Femur (tissue), 1 donor: ENCODE measurements at places on chromosomes 16 and 17.

GRCh38 chr17:76496464-76496863 is 4.8 kb downstream of the RHBDF2 start:
- DNase-seq: no peak

GRCh38 chr17:78118801-78119241 is 9.7 kb downstream of the TMC6 start:
- peak; percentile 22 for DNase-seq

DNA sequence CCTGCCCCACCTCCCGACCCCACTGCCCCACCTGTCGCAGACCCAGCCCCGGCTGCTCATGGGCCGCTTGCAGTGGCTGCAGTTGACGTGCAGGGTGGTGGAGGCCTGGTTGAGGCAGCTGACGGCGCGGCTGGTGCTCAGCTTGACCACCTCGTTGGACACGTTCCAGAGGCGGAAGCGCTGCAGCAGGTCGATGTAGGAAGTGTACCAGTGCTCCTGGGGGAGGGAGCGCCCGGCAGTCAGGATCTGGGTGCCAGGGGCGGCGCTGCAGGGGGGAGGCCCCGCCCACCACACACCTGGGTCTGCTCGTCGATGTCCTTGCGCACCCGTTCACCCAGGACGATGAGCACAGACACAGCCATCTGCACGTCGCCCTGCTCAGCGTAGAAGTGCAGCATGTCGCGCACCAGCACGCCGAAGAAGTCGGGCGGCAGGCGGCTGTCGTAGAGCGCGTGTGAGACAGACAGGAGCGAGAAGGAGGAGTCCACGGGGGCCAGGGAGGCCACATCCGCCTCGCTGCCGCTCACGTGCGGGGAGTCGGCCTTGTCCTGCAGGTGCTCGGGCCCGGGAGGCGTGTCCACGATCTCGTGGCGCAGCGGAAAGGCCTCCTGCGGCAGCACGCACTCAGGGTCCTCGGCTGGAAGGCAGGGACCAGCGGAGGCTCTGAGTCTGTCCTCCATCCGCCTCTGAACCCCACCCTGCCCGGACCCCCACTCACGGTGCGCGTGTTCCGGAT is 995 bp upstream of the JMJD8 start:
- DNase-seq: no peak

DNA sequence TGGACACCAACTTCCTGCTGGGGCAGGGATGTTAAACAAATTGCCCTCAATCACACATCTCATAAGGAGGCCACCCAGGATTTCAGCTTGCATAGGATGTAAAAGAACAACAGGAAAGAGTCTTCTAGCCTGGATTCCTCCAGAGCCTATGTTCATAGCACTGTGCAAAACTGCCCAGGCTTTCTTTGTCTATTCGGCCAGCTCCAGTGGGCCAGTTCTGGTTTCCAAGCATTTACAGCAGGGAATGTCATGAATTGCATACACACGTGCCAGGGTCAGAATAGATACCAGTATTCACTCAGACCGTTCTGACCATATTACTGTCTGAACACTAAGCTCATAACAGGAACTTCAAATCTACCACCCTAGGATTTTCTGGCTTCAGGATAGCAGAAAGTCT is 273.2 kb downstream of the CDH8 start:
- DNase-seq: no peak

DNA sequence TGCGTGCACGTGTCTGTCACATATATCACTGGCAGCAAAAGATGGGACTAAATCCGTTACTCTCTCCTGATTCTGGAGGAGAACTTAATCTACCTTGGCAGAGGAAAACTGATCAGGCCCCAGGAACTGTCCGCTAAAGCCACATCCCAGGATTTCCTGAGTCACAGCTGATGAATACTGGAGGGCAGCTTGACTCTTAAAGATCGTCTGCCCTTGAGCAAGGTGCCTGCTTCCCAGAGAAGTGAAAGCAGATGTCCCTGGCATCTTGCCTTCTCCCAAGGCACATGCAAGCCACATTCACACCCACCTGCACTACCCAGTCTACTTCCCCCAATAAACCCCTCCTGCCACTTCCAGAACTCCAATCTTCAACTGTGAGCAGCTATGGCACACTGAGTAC is 99.8 kb downstream of the CPPED1 start:
- no peak for DNase-seq

- no peak for DNase-seq
These were observed 43.9 kb downstream of the KLHDC4 start for GRCh38 chr16:87721622-87722585.

DNA sequence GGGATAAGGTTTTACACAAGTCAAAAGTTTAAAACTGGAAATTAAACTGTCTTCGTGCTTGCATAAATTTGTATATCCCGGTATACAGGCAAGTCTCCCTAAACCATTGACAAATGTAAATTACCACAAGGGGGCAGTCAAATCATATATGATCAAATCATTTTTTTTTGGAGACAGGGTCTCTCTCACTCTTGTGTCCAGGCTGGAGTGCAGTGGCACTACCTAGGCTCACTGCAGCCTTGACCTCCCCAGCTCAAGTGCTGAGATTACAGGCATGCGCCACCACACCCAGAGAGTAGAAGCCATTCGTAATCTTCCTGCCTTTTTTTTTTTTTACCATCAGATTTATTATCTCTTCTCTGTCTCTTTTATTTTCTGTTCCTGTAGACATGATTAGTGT is 18.5 kb downstream of the TOP2A start:
- no peak for DNase-seq

- no peak for DNase-seq
These were observed 50.5 kb upstream of the CCL1 start for GRCh38 chr17:34413443-34414119.

DNA sequence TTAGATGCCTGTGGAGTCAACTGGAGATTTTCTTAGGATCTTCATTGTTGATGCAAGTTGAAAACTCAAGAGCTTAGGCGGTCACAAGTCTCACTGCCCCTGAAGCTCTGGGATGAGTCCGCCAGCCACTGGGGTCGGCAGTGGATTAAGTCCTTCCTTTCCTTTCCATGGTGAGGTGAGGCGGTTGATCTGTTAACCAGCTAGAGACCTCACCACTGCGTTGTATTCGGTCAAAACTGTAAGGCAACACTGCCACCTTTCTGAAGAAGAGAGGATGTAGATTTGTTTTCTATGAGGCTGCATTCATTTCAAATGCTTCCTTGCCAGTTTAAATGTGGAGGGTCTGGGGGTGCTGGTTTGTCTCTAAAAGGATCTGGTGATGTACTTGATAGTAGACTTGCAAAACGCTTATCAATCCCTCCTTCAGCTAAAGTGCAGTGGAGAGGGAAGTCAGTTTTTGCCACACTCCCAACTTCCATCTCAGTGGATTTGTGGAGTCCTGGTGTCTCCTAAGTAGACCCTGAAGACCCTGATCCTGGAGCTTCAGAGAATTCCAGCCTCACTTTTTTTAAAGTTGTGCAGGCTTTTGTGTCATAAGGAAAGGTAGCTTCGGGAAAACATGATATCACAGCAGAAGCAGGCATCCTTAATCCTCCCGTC is 1.7 kb downstream of the MYOCD start:
- peak; percentile 27 for DNase-seq

DNA sequence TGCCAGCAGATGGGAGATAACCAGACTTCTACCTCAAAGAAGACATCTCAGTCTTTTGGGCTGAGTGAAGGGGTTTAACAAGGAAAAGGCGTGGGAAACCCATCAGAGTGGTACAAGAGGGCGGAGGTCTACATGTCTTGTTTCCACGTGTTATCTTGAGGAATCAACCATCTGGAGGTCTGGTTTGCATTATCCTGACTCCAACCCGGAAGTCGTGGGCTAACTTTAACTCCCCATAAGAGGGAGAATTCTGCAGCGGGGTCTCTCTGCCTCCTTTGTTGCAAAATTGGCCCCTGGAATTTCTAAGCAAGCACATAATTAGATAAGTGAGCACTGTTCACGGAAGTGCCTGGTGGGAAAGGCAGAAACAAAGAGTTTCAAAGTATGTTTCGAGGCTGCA is 398.7 kb upstream of the C16orf82 start:
- DNase-seq: no peak

GRCh38 chr17:74453665-74454196 is 12.7 kb upstream of the CD300A start:
- DNase-seq: peak; percentile 95

DNA sequence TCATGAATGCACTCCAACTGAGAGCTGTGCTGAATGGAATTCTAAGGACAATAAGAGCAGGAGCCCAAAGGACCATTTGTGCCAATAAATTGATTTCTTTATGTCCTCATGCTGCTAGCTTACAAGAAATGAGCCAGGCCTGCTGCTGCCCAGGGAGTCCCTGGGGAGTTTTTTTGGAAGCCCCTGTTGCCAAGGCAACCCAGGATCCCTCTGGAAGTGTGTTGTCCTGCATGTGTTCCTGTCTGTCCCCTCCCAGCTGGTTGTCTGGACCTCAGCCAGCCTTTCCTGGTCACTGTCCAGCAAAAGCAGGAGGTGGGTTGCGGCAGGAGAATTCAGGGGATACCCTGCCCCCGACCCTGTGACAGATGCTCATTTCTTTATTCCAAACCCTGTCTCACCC is 51.0 kb upstream of the GPRC5B start:
- peak; percentile 76 for DNase-seq

DNA sequence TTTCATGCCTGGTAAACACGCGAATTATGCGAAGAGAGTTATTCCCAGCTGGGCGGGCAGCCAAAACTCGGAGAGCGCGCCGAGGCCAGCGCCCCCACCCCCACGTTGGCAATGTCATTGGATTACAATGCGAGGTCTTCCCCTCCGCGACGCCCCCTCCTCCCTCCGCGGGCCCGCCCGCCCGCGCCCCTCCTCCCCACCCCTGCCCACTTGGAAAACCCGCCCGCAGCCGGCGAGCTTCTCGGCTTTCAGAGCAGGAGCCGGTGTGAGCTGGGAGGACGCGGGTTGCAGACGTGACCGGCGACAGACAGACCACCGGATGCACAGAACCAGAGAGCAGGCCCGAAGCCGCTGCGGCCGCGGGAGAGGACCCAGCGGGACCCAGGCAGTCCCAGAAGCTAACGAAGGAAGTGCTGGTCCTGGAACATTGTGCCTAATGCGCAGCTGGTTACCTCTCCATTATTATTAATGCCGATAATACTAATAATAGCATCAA is 4.0 kb downstream of the NOG start:
- DNase-seq: peak; percentile 68

DNA sequence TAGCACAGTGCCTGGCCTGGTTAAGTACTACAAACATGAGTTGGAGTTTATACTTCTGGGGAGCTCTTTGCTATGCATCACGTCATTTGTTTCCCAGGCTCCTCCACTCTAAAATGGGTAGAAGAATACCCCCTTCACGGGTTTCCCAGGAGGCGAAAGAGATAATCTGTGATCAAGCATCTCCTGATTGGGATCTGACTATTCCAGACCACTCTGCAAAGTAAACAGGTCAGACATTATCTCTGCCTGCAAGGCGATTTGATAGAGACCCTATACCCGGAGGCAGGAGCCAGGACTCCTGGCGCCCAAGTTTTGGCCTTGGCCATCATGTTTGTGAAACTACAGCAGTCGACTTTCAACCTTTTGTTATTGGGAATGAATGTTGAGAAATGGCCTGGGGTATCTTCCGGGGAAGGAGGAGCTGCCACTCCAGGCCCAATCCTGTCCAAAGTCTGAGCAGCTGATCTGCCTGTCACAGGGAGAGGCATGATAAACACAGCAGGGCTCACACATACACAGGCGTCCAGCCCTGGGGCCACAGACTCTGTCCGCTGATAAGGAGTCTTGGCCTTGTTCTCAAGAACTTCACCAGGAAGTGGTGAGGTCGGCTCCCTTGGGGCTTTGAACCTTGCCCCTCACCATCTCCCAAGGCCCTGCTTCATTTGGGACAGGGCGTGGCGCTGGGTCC is 199.9 kb downstream of the MAF start:
- DNase-seq: no peak
